Stimulated activated CD8-positive, alpha-beta memory T cell treated with anti-CD3 and anti-CD28 coated beads, Interleukin-4, amount 100 ng/mL, for 1 hour (primary cell): ENCODE measurements at places on chromosomes 7 and 10.

DNA sequence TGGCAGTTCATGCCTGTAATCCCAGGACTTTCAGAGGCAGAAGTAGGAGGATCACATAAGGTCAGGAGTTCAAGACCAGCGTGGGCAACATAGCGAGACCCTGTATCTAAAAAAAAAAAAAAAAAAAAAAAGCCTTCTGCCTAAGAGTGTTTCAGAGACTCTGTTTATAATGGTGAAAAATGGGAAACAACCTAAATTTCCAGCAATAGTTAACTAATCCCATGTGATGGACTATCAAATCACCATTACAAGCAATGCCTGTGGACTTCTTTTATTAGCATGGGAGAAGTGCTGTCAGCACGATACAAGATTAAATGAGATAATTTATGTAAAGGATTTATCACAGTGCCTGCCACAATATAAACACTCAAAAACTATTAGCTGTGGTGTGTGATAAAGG, 67.5 kb upstream of the CUX1 start:
- DNase-seq = no peak

- no peak for DNase-seq
Observed at GRCh38 chr10:124453960-124454610, 4.2 kb upstream of the NKX1-2 start.

GRCh38 chr10:103916876-103917275, 1.1 kb downstream of the STN1 start:
- DNase-seq = no peak

DNA sequence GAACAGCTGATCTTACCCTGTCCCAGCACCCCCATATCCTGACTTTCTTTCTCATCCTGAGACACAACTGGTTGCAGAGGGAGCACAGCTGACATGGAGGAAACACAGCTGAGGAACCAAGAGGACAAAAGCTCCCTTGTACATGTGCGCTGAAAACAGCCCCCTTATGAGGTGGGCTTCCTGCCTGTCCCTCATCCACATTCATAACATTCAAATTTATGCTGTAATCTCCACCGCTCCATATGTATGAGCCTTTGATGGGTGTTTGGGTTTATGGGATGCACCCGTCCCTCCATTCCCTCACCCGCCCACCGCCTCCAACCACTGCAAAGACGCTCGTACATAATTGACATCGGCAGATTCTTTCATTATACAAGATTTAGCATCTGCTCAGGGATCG, 49.6 kb upstream of the BTRC start:
- DNase-seq = no peak

DNA sequence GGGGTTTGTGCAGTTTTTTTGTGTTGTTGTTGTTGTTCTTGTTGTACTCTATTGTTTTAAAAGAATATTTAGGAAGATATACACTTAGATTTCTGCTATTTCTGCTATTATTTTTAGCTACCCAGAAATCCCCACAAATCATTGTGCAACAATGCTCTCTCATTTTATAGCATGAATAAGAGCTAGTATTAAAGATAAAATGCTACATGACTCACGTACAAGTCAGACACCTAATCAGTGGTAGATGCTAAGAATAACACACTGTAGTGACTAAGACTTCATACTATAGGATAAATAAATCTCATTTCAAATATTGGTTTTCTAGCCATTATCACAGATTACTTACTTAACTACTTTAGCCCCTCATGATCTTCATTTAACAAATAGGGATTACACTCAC, 920.5 kb downstream of the KCNMA1 start:
- no peak for DNase-seq

- no peak for DNase-seq
Observed at GRCh38 chr10:14040787-14041631, 289.7 kb downstream of the FRMD4A start.

- no peak for DNase-seq
Observed at GRCh38 chr10:29736366-29737073, 101.7 kb upstream of the SVIL start.

GRCh38 chr10:47453141-47454007, 30.5 kb downstream of the ANXA8 start:
- DNase-seq = no peak

DNA sequence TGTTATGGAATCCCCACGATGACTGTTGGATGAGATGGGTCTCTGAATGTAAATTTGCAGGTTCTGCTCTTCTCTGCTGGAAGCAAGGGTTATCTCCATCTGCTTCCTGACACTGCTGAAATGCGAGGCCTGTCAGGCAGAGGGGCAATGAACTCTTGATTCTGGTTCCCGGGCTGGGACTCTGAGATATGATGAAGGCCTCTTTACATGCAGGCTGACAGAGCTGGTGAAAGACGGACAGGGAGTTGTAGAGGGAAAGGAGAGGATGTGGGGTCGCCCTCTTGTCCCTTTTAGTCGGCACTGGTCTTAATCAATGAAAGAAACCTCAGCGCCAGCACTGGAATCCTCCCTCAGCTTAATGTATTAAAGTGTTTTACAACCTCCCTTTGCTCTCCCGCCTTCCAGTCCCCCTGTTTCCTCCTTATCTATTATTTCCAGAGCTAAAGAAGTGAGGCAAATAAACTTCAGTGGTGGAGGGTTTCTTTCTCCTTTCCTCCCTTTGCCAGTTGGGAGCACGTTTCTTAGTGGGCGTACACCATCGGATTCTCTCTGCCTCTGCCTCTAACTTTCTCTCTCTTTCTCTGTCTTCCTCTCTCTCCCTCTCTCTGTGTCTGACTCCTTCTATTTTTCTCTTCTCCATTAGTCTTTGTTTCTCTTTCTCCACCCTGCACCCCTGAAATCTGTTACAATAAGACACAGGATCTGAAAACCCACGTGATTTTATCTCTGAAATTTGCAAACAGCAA, 145.6 kb downstream of the BAMBI start:
- DNase-seq = no peak

- DNase-seq = no peak
Observed at GRCh38 chr10:80277016-80277415, 12.4 kb downstream of the MAT1A start.

GRCh38 chr10:102476466-102477141, 25.3 kb upstream of the C10orf95 start:
- DNase-seq = no peak

GRCh38 chr10:63773106-63773505, 251.9 kb downstream of the REEP3 start:
- DNase-seq = no peak

DNA sequence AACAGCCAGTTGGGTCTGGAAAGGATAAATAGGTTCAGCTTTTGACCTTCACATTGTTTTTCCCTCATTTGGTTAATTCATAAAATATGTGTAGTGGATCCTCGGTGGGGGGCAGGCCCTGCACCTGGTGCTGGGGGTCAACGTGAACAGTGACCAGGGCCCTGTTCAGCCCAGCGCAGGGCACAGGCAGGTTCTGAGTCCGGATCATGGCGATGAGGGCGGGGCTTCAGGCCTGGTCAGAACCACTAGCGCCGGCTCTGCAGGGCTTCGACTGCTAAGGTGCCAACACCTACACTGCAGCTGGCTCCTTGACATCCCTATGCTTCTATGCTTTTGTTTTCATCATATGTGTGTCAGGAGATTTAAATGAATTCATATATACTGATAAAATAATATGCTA, 177.7 kb downstream of the CXCL12 start:
- DNase-seq = no peak

GRCh38 chr7:5679813-5680473, 101.5 kb downstream of the RNF216 start:
- DNase-seq = no peak

DNA sequence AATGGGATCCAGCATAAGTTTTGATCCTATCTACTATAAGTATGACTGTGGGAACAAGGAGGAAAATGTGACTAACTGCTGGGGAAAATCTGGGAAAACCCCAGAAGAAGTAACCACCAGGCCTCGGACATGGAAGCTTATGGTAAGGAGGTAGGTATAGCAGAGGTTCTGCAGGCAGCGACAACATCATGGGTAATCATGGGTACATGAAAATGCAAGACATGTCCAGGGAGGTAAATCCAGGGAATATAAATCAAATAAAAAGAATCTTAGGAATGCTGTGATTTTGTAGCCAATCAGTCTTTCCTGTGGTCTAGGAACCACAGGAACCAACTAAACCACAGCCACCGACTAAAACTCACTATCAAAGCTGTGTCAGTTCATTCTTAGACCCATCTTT, 168.3 kb upstream of the NPY start:
- DNase-seq = no peak

DNA sequence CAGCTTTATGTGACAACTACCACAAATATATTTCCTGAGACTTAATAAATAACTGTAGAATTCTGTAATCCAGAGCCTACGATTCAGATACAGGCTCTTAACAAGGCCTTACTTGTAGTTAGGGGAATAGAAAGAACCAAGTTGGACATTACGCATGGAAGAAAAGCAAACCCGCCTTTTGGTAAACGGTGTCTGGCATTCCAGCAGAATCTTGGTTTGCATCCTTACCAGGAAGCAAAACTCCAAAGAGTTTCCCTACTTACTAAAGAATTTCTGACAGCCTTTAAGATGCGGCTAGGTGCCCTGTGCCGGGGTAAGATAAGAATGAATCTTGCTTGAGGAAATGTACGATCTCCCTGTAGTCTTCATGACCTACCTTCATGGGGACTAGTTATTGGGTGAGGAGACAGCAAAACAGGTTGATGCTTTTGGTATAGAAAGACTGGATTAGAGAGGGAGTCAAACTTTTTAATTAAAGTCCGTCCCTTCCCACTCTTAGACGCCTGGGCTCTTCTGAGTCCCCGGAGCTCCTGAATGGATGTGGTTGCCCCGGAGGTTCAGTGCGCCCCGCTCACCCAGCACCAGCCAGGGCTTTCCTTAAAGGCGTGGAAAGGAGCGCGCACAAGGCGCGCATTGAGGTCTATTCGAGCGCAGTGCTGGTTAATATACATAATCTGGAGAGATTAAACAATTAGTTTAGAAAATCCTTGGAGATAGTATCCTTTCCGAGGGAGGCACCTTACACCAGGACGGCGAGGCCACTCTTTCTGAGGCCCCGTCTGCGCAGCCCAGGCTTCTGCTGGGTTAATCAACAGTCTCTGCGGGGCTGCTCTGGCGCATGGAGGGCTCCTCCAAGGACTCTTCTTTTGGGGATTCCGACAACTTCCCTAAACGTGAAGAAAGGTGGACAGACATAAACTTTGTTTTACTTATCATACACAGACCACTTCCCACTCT, 11.5 kb downstream of the PTF1A start:
- no peak for DNase-seq

- no peak for DNase-seq
Observed at GRCh38 chr10:3172081-3172445, 519 bp downstream of the PITRM1 start.

DNA sequence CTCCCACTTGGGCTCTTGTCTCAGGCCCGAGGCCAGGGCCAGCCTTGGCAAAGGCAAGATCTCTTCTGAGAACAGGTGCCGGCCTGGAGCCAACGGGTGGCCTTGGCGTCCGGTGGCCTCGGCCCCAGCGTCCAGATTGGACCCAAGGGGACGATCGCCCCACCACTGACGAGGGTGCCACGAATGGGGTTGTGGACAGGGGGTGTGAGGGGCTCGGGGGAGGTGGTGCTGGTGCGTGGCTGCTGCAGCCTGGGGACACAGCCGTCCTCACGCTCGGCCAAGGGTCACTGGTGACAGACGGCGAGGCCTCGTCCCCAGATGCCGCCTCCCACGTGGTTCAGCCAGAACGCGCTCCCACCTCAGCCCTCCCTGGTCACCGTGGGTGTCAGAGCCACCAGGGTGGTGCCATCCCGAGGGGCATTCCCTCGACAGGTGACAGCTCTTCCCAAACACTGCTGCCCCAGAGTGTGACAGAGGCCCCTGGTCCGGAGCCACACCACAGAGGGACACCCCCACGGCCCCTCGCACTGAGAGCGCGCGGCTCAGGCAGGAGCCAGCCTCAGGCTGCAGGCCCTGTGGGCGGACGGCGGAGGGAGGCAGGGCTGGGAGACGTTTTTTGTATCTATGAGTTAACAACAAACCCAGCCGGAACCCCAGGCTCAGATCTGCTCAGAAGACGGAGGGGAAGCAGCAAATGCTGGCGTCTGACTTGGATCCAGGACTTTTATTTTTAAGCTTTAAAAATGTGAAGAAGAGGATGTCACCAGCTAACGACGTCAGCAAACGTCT, 18.5 kb upstream of the CFAP46 start:
- no peak for DNase-seq

GRCh38 chr7:459584-460373, 59.9 kb downstream of the PDGFA start:
- DNase-seq = no peak

DNA sequence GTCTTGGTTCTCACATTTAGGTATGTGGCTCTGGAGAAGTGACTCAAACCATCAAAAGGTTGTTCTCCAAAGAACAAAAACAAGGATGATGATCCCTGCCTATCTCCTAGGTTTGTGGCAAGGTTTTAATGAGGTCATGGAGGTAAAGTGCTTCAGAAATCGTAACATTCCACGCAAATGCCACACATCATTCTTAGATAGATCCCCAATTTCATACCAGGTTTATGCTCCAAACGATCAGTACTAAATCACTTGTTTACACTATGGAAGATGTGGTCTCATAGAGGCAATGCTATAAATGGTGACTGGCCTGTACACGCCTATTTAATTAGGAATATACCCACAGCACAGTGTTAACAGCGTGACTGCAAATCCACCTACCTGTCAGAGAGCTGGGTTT, 66.6 kb downstream of the MINDY3 start:
- DNase-seq = no peak

GRCh38 chr10:47336387-47337134, 11.6 kb upstream of the RBP3 start:
- DNase-seq = no peak

DNA sequence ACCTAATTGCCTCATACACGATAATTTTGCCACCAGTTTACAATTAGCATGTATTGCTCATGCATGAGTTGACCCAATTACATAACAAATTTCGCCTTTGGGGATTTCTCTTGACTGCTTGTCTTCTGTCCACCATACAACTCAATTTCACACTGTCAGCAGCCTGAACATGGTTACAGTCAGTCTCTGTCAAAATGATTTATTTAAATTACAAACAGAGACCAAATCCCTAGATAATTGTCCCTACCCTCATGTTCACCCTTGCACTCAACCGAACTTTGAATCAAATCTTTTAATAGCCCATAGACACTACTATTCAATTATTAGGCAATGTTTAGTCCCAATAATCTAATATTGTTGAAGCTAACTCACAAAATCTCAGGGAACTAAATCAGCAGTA, 59.7 kb upstream of the NEBL start:
- DNase-seq = no peak

- DNase-seq = no peak
Observed at GRCh38 chr7:45654341-45654740, 80.2 kb downstream of the ADCY1 start.

DNA sequence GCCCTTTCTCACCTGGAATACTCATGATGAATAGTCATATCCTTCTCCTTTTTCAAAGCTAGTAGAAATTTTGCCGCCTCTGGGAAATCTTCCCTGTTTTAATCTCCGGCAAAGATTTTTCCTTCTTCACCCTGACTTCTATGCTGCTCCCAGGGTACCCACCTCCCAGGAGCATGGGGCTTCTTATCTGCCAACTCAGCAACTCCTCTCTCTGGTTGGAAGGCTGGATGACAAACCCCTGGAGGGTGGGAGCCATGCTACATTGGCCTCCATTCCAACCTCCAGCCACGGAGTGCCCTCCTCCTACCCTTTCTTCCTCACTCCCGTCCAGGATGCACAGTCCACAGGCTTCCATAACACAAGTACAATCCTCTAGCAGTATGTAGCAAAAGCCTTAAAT, 19.9 kb downstream of the NEUROG3 start:
- no peak for DNase-seq
